ENCODE measurements at places on chromosomes 1 and 21. TPM values are rescaled to one million over a fixed set of nuclear protein-coding genes. Genes with fewer than 3 reads are reported as not detected.

- DNase-seq, result no peak
Measured at GRCh38 chr1:160722726-160723125, 11.1 kb upstream of the CD48 start.

PRDX1 gene
- total RNA-seq, result 318 TPM

DNA sequence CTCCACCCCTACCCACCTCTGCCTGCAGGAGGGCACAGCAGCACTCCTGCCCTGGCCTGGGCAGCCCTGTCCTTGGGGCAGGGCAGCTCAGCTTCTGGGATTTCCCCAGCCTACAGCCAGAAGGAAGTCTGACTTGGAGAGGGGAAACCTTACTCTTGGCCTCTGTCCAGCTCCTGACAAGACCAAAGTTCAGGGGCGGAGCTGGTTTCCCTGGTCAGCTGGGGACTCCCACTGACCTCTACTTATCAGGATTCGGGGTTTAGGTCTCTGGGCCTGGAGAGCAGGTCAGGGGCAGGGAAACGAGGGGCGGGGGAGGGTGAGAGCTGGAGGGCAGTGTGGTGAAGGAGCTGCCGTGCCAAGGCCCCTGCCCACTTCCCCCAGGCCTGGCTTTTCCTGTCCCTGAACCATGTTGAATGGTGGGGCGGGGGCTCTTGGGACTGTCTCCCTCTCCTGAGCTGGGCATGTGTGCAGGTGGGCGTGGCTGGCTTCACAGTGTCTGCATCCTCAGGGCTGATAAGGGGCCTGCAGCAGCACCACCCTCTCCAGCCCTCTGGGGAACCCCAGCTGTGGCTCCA is 16.8 kb upstream of the ETV3 start:
- no peak for DNase-seq

WASF2 gene
- total RNA-seq, result 61.3 TPM

HSD3B2 gene
- not detected for total RNA-seq

- DNase-seq, result peak; percentile 84
Measured at GRCh38 chr21:37829447-37829846, 86.8 kb downstream of the KCNJ6 start.

HTR6 gene
- total RNA-seq, result 0.88 TPM

DNA sequence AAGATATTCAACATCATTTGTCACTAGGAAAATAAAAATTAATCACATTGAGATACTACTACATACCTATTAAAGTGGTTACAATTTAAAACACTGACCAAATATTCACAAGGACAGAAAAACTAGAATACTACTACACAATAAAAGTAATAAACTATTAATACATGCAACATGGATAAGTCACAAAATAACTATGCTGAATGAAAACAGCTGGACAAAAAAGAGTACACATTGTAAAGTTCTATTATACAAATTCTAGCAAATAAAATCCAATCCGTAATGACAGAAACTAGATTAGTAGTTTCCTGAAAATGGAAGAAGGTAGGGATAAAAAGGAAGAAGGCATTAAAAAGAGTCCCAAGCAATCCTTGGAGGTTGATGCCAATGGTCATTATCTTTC is 348.7 kb upstream of the PTBP2 start:
- DNase-seq, result no peak

DNA sequence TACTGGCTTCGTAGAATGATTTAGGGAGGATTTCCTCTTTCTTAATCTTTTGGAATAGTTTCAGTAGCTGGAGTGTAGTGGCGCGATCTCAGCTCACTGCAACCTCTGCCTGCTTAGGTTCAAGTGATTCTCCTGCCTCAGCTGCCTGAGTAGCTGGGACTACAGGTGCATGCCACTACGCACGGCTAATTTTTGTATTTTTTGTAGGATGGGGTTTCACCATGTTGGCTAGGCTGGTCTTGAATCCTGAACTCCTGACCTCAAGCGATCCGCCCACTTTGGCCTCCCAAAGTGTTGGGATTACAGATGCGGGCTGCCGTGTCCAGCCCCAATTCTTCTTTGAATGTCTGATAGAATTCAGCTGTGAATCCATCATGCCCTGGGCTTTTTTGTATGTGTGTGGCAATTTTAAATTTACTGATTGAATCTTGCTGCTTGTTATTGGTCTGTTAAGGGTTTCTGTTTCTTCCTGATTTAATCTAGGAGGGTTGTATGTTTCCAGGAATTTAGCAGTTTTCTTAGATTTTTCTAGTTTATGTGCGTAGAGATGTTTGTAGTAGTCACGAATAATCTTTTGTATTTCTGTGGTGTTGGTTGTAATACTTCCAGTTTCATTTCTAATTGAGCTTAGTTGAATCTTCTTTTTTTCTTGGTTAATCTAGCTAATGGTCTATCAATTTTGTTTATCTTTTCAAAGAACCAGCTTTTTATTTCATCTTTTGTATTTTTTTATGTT is 15.3 kb downstream of the MAN1C1 start:
- no peak for DNase-seq

KRTAP10-12 gene
- not detected for total RNA-seq

GRCh38 chr1:183685112-183685713 is 32.1 kb upstream of the APOBEC4 start:
- no peak for DNase-seq

RHCE gene
- total RNA-seq, result 0.70 TPM

GPA33 gene
- 306 TPM for total RNA-seq

FNDC5 gene
- 1.8 TPM for total RNA-seq

GRCh38 chr1:109298666-109299557 is 7.9 kb downstream of the MYBPHL start:
- DNase-seq, result no peak

GRCh38 chr1:109767637-109768334 is 4.1 kb upstream of the EPS8L3 start:
- DNase-seq, result peak; percentile 42

DNA sequence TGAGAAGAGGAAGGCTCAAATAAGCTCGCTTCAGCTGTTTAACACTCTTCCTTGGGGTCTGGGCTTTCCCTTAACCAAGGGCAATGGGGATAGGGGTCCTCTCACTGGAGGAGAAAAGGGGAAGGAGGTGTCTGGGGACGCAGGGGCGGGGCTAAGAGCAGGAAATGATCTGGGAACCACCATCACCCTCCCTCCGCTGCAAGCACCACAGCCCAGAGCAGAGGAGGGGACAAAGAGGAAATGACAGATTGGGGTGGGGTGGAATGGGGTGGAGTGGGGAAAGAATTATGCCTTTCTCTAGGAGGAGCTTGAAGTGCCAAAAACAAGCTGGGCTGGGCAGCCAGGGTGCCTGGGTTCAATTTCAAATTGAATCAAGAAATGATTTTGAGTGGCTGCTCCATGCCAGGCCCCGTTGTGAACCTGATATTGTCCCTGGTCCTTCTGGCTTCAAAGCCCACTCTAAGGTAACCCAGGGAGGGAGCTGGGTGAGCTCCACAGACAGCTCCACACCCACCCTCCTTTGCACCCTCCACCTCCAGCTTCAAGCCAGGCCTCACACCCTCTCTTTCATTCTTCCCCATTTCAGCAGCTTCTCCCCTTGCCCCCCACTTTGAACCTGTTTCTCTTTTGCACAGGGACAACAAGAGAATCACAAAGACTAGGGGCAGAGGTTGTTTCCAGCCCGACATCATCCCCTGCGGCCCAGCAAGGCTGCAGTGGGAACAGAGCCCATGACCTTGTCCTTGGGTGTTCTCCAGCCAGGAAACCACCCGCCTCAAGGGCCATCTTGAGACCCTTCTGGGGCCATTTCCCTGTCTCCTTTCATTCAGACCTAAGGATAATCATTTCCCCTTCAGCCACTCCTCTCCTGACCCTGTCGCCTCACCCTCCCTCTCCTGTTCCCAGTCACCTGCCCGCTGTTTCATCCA is 1.1 kb downstream of the ARHGAP30 start:
- peak; percentile 94 for DNase-seq

DNA sequence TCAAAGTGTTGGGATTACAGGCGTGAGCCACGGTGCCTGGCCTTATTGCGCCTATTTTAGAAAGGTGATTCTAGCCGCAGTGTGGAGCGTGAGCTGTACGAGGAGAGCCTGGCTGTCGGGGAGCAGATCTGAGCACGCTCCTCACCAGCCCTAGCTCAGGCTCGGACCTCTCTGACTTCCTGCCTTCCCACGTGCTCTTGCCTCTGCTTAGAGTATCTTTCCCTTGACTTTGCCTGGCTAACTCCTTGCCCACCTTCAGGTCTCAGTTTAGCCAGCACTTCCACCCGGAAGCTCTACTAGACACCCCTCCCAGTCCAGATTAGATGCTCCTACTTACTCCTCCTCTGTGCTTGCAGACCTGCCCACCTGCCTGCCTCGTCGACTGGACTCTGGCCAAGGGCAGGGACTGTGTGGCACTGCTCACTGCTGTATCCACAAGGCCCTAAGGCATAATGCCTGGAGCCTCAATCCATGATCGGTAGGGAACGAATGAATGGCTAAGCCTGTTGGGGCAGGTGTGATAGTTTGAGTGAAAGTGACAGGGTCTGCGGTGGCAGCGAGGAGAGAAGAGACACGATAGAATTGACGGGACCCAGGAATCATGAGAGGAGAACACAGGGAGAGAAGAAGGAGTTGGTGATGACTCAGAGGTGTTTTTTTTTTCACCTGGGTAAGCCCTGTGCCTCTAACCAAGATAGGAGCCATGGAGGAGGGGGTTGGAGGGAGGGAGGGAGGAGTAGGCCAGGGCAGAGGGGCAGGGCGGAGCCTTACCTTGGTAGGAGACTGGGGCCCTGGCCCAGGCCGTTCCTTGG is 28.1 kb upstream of the WASF2 start:
- no peak for DNase-seq
